ENCODE measurements at places on chromosomes 7 and 10.

DNA sequence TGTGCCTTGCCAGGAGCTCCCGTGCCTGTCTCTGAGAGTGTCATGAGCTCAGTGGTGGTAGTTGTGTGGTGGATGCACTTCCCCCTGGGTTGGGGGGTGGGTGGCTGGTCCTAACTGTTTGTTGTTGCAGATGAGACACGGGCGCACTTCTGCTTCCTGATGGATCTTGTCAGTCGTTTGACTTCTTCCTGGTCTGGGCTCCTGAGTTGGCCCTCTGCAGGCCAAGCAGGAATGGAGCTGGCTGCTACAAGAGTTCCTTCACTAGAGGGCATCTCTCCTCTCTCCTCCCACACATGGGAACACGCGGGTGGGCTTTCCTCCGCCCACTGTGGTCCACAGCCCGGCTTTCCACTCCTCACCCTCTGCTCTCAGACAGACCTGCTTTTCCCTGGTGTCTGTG is 82.0 kb downstream of the BMS1 start:
- no peak for DNase-seq

- DNase-seq = peak; percentile 16
These were observed 81.2 kb upstream of the PPIF start for GRCh38 chr10:79266084-79266483.

DNA sequence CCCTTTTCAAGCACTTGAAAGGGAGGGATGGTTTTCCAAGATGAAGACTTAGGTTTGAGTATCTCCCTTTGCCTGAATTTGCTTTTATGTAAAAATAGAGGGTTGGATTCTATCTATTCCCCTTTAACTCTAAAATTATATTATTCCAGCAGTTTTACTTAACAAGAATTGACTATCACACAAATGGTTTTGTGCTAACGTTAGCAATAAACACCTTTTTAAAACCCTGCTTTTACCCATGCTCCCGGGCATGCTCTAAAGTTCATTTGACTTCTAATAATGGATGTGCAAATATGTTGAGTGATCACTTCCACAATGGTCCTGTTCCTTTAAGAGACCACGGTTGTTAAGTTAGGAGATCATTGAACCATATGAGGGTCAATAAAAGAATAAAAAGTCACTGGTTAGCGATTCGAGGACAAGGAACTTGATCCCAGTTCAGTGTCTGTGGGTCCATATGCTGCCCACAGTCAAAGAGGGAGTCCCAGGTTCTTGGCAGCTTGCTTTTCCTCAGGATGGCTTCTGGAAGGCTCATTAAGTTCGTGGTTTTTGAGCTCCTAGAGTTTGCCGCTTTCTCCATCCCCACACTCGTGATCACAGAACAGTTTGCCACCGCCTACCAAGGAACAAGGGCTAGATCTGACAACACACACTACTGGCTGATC is at the start of gene TMEM236:
TMEM236 (plus strand) TSS at position 421 of the 665 bp plus-strand sequence; CDS start at position 516, 95 bp downstream.
- no peak for DNase-seq

- DNase-seq = no peak
These were observed 341.5 kb upstream of the NPVF start for GRCh38 chr7:25569765-25570164.

DNA sequence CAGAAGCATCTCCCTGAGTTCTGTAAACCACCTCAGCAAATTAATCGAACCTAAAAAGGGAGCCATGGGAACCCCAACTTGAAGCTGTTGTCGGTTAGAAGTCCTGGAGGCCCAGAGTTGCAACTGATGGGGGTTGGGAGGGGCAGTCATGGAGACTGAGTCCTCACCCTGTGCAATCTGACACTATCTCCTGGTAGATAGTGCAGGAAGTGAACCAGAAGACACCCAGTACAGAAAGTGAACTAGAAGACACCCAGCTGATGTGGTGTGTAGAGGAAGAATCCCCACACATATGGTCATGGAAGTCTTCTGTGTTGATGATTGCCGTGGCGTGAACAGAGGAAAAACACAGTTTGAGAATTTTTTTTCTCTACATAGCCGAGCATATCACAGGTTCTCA is 58.8 kb upstream of the SRRM3 start:
- no peak for DNase-seq

DNA sequence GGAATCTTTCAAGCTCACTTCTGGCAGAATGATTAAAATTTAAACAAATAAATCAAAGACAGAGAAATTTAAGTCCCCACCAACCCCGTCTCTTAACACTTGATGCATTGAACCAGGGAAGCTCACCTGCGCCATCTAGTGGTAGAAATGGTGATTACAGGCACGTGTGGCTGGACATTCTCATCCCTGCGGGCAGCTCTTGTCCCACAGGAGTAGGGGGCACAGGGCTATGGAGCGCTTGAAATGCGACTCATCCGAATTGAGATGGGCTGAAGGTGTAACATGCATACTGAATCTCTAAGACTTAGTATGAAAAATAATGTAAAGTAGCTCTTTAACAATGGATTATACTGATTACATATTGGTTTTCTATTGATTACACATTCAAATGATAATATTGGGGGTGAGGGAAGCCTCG is 24.8 kb upstream of the SLIT1 start:
- DNase-seq = peak; percentile 58

DNA sequence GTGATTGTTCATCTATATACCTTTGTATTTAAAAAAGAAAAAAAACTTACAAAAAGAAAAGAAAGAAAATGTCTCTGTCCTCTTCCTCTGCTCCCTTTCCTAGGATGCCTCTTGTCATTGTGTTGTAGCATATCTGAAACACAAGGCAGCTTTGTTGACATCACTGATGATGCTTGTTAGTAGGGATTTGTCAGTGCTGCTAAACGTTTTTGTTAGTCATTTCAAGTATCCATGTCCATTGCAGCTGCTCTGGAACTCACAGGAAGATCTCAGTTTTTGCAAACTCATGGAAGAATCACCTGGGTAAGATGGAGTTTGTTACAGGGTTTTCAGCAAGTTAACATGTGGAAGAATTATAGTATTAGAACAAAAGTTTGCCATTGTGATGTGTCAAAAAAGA is 123.6 kb downstream of the CCSER2 start:
- peak; percentile 2 for DNase-seq

DNA sequence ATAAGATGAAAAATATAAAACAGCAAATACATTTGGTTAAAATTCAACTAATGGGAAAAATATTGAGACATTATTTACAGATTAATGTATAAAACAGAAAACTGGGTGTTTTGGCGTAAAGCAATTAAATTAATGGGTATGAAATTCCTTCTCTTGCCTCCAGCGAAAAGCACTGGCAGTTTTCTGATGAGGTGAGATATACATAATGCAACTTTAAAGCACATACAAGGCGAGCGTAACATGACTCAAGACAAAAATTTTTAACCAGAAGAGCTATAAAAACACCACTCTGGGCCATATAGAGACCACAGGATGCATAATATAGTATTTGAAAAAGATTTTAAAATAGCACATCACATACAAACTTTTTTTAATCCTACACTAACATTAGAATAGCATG is 120.6 kb downstream of the ODAD2 start:
- DNase-seq = no peak

GRCh38 chr10:113359655-113360054 is 193.2 kb upstream of the HABP2 start:
- DNase-seq = no peak

DNA sequence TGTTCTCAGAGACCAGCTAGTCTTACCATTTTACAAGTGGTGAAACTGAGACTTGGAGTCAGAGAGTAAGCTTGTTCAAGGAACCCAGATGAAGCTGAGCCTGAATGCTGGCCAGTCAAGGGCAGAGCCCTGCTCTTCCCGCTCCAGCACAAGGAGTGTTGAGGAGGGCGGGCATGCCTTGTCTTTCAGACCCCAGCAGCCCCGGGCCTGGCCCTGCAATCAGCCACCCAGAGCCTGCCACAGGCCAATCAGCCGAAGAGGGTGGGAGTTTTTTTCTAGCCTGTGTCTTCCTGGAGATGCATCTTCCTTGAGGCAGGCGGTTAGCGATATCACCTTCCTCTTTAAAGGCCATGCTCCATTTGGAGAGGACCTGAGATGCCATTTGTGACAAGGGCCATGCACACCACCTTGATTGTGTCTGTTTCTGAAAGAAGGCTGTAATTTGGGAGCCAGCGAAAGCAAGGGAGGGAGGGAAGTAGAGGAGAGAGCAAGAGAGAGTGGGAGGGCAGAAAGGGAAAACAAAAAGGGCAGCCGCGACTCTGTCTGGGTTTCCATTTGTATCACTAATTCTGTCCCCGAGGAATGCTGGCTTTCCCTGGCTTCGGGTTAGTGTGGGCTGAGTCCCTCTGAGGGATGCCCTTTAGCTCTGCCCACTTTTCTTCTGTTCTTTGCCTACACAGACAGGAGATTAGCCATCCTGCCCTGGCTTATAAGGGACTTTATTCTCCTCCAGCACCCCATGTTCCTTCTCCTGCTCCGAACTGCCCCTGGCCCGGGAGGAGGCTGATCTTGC is 8.0 kb downstream of the CDH23 start:
- DNase-seq = no peak

GRCh38 chr7:116231949-116232348 is 21.6 kb downstream of the TES start:
- DNase-seq = peak; percentile 68

GRCh38 chr10:75400771-75401568 is 594 bp downstream of the ZNF503 start:
- peak; percentile 77 for DNase-seq

DNA sequence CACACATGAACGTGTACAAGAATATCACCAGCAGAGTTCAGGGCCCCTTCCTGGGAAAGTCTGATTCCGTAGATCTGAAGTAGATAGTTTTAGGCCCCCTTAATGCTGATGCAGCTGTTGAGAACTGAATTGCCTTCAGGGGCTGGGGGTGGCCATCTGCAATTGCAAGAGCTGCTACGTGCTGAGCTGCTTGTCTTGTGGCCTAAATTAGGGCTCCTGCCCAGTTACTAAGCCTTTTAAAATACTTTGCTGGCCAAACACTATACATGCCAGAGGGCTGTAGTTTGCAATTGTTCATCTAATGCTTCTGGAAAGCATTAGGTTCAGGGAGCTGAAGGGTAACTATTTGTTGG is 71.7 kb downstream of the TMEM178B start:
- DNase-seq = no peak

GRCh38 chr10:29539412-29539811 is 95.4 kb downstream of the SVIL start:
- DNase-seq = no peak

DNA sequence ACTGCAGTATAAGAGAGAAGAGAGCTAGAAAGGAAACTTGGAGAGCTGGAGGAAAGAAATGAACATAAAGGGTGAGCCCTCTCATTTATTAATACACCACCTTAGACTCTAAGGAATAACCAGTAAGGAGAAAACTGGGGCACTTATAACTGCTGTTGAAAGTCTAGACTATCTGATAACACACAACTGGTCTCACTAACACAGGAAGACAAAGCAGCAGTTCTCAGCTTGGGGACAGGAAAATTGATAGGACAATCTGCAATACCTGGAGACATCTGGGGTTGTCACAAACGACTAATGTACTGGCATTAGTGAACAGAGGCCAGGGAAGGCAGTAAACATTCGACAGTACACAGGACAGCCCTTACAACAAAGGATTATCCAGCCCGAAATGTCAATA is 6.8 kb downstream of the ELMO1 start:
- no peak for DNase-seq

- DNase-seq = no peak
These were observed 72.0 kb downstream of the VWA2 start for GRCh38 chr10:114311023-114311422.

DNA sequence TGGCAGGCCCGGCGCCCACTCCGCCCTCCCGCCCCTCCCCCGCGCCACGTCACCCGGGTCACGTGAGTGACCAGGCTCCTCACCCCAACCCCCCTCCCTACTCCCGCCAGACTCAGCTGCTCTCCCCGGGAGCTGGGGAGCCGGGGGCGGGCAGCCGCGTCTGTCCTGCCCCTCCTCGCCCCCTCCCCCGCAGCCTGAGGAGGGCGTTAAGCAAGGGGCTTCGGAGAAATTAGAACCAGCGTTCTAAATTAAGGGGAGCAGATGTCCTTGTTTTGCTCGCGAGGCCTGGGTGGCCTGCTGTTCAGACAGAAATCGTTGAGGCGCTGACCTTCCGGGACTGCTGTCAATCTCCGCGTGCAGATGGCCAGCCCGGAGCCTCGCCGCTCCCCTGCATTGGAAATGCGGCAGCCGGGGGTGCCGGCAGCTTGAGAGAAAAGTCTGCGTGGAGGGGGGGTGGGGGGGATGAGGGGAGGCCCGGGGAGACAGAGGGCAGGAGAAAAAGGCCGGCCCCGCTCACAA is 102.2 kb upstream of the ZNF438 start:
- DNase-seq = peak; percentile 66

DNA sequence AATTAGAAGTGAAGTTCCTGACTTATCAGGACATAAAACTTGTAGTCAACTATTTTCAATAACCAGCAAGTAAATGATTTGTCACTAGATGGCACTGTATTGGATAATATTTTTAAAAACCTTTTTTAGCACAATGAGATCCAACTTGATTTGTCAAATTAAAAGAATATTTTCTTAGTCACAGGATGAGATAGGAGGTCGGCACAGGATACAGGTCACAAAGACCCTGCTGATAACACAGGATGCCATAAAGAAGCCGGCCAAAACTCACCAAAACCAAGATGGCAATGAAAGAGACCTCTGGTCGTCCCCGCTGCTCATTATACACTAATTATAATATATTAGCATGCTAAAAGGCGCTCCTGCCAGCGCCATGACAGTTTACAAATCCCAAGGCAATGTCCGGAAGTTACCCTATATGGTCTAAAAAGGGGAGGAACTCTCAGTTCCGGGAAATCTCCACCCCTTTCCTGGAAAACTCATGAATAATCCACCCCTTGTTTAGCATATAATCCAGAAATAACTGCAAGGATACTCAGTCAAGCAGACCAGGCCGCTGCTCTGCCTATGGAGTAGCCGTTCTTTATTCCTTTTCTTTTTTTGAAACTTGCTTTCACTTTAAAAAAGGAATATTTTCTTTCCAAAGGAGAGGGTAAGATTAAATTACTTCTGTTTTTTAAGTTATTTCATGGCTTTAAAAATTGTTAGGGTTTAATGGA is 255.7 kb upstream of the MKLN1 start:
- DNase-seq = peak; percentile 90

DNA sequence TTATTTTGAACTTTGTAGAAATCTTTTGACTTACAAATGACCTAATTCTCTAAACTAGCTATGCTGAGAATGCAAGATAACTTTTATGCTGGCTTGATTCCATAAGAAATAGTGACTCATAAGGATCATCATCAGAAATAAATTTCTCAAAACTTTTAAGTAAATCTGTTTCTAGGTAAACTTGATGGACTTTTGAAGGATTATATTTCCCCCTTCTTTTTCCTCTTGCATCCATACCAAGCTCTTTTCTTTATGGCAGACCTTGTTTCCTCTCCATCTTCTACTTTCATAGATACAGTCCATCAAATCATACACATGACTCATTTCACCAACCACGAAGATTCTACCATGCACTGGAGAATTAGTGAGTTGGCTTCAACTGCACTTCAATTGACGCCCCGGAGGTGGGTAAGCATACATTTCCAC is 336.3 kb downstream of the KCNMA1 start:
- peak; percentile 34 for DNase-seq

GRCh38 chr7:148964483-148965267 is 63.6 kb downstream of the PDIA4 start:
- no peak for DNase-seq

DNA sequence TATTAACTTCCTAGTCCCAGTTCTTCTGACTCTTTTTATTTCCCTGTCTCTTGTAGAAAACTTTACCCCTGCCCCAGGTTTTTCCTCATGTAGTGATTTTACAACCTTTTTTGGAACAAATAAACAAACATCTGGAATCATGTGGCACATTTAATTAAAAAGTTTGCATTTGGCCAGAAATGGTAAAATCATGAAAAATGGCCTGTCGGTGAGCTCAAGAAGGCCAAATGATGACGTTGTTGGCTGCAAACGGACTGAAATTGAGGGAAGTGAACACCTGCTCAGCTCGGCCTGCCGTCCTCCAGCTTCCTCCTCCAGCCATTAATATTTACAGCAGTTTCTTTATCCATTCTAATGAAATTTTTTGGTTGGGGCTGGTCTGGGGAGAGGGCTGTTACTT is 902.8 kb downstream of the LRMDA start:
- no peak for DNase-seq

All from fibroblast of gingiva (primary cell).